Hypothalamus (tissue), 51 donors: ENCODE measurements at places on chromosomes 1 and 21.

DNA sequence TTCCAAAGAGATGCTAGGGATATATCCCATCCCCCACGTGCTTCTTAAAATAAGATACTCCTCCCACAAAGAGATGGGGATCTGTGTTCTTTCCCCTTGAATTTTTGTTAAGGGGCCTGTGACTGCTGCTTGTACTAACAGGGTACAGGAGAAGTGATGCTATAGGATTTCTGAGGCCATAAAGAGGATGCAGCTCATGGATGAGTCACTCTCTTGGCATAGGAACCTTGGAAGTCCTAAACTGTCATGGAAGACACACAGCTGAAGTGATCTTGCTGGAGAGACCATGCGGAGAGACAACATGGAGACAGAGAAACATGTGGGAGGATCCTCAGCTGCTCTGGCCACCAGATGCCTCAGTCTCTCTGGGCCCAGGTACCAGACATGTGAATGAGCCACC is 157.2 kb downstream of the S1PR1 start:
- DNase-seq: no peak

DNA sequence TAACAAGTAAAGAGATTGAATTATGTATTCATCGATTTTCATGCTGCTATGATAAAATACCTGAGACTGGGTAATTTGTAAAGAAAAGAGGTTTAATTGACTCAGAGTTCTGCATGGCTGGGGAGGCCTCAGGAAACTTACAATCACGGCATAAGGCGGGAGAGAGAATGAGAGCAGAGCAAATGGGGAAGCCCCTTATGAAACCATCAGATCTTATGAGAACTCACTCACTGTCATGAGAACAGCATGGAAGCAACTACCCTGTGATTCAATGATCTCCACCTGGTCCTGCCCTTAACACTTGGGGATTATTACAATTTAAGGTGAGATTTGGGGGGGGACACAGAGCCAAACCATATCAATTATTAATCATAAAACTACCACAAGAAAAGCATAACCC is 3.3 kb upstream of the GBP3 start:
- no peak for DNase-seq

GRCh38 chr1:118257946-118258345 is 72.9 kb upstream of the SPAG17 start:
- no peak for DNase-seq

DNA sequence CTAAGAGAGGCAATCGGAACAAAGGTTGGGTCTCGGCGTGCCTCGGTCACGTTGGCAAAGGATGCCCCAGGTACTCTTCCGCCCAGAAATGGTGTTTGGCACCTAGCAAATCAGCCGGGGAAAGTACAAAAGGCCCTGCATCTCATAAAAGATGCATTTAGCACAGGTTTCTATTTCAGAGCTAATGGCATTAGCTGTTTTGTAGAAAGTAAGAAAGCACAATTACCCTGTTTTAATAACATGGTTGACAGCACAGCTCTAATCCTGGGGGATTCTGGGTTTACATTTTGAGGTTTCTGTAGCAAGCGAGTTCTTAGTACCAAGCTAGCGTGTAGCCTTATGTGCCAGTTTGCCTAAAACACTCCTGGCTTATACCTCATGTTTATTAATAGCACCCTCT is 178.5 kb downstream of the PRDM2 start:
- no peak for DNase-seq
